ENCODE measurements at places on chromosomes 16 and 17.

DNA sequence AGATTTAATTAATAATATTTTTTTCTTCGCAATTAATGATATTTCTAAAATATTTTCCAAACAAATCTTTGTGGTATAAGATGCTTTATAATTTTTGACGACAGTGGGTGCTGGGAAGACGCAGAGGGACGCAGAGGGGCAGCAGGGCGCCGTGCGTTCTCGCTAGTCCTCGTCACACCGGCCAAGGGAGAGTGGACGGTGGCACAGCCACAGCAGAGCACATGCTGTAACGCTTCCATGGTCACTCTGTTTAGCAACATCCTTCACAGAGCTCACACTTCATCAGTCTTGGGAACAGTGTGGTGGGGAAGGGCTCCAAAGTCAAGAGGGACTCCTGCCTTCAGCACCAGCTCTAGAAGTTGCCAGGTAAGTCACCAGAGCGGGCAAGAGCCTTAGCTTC, 60.4 kb downstream of the NDEL1 start:
- DNase-seq, result no peak

DNA sequence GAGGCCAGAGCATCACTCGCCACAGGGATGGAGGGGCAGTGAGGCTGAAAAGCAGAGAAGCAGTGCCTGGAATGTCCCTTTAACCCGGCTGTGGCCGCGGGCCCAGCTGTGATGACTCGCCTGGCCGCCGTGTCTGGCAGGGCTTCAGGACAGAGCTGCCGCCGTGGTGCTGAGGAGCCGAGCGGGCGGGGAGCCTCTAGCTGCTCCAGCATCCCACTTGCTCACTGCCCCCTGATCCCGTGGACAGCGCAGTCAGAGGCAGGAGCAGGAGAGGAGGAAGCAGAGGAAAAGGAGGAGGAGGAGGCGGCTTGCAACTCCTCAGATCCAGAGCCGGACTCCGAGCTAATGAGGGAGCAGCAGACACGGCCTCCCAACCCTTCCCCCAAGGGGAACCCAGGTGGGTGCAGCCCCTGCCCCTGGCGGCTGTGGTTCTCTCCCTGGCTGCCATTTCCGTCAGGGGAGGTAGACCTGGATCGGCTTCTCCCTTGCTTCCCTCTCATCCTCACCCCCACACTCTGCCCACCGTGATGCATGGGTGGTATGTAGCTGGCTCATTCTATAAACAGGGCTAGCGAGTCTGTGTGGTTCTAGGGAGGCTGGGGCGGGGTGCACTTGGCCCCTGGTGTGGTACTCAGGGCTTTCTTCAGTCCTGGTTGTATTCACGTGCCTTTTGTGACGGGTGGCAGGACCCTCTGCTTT, 165.7 kb downstream of the CMIP start:
- no peak for DNase-seq

- DNase-seq, result no peak
Observed at GRCh38 chr17:34758718-34759117, 179.3 kb downstream of the TMEM132E start.

- no peak for DNase-seq
Observed at GRCh38 chr17:9236286-9237052, 215.2 kb downstream of the NTN1 start.

DNA sequence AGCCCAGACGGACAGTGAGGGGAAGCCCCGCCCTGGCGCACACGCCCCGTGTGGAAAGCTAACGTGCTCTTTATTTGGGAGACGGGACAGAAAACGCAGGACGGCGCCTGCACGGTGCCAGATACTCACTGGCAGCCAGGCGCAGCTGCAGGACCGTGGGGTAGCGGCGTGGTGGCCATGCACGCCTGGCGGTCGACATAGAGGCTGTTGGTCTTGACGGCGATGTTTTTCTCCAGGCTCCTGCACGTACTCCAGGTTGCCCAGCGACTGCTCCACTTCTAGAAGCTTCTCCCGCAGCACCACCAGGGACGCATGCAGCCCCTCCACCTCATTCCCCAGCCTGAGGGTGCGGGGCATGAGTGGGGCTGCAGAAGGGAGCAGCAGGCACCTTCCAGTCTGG, 5.1 kb upstream of the C1QTNF8 start:
- DNase-seq, result no peak

DNA sequence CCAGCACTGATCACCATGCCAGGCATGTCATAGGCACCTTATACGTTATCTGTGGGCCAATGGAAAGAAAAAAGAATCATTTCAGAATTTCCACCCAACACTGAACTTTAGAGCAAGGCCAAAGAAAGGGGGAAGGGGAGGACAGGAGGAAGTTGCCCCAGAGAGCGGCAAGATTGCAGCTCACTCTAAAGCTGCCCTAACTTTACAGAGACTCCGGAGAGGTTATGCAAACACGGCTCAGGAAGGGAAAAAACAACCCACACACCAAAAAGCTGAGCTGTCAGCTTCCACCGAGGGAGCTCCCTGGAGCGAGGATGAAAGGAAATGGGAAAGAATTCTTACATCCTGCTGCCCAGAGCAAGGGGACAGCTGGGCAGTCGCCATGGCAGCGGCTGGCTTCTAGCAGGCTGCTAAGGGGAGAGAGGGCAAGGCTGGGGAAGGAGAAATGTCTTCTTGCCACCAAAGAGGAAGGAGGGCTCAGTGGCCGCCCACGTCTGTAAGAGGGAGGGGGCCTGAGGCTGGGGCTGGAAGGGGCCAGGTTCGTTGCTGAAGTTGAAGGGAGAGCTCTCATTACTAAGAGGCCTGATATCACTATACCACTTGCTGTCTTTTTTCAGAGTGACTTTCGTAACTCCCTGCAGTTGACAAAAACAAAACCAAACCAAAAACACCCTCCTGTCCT, 18.2 kb downstream of the COTL1 start:
- DNase-seq, result peak; percentile 41

DNA sequence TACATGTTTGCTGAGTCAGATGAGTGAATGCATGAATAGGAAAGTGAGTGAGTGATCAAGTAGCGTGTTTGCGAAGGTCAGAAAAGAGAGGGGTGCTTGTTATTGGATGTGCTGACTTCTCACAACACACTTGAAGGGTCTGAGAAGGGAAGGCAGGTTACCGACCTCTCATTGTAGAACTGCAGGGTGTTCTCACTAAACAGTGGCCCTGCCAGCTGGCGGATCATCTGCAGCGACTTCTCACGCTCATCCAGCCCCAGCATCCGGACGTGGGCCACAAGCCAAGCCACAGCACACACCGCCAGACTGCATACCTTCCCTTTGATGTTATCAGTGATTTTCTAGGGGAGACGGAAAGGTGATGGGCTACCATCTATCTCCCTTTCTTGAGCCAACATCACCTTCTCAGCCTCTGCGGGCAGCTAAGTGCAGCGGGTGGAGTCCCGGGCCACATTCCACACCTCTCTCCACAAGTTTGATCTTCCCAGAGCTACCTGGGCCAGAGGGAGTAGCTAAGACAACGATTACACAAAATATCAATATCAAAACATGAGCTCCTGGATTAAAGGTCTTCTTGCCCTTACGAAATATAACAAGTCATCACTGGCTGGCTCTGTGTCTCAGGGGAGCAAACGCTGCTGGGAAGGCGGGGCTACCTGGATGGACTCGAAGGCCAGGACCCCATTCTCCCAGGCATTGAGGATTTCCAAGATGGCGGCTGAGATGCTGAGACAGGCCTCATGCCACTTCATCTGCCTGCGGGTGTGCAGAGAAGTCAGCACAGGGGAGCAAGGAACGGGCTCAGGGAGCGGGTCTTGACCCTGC, 11.0 kb downstream of the CSF3 start:
- peak; percentile 23 for DNase-seq
